ENCODE measurements at places on chromosomes 7 and 10. TPM values are rescaled to one million over a fixed set of nuclear protein-coding genes. Genes with fewer than 3 reads are reported as not detected.

Gene GCK
- not detected for total RNA-seq

Gene ZNF107
- 7.6 TPM for total RNA-seq

Gene SEMA3E
- 1.8 TPM for total RNA-seq

Gene PHYHIPL
- total RNA-seq: 10.1 TPM

Data from Peyer's patch (tissue), 4 donors.